ENCODE measurements at places on chromosomes 12 and 14. TPM values are rescaled to one million over a fixed set of nuclear protein-coding genes. Genes with fewer than 3 reads are reported as not detected.
A peak's percentile ranks its signal among the peaks of the same experiment; 100 is the strongest.

DNA sequence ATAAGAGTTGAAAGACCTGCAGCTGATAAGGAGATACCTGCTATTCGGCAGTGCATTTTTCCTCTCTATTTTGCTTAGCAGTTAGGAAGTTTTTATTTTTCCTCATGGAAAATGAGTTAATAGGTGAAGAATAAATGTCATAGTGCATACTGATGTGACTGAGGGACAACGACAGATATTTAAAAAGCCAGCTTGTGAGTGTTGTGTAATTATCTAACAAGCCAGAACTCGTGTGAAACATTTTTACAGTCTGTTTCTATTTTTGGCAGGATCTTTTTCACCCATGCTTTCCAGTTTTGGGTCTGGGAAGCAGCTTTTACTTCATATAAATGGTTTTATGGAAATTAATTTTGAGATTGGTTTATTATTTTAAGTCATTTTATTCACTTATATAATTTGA, 2.9 kb downstream of the FBXO34 start:
- no peak overlapping the region for H3K4me3 ChIP-seq
- DNase-seq, result no peak
- H3K36me3 ChIP-seq, result no peaks in the 10 kb centered on the region
- H3K4me1 ChIP-seq, result peaks cover 18% of the 10 kb centered on the region
- H3K27ac ChIP-seq, result no peak overlapping the region

- peaks cover 44% of the 10 kb centered on the region for H3K4me1 ChIP-seq
- peak overlapping the region; percentile 93 for H3K27ac ChIP-seq
- H3K36me3 ChIP-seq, result no peaks in the 10 kb centered on the region
- no peak for DNase-seq
These were observed 67.5 kb downstream of the ETV6 start for GRCh38 chr12:11716794-11717518.

Gene CLEC4D
- not detected for total RNA-seq

DNA sequence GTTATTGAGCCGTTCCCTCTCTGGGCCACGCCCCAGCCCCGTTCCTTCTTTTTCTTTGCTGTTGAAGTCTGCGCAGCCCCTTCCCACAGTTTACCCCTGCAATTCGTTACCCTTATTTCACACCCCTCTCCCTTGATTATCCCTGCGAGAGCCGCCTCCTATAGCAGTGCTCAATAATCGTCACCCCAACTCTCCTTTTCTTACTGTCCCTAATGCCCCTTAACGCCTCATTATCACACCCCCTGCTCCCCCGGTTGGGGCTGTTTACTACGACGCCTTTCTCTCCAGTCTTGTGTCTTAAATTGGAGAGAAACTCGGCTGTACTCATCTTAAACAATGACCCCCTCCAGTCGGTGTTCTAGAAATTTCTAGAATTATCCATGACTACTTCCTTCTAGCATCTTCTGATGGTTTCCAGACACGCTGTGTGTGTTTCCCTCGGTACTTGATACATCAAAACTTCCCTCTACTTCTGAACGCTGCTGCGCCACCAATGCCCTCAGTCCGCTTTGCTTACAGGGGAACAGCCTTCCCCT, 713 bp upstream of the FBXL14 start:
- H3K4me3 ChIP-seq, result peak overlapping the region; percentile 75
- peaks cover 5% of the 10 kb centered on the region for H3K36me3 ChIP-seq

- H3K36me3 ChIP-seq, result no peaks in the 10 kb centered on the region
- no peaks in the 10 kb centered on the region for H3K27me3 ChIP-seq
- H3K27ac ChIP-seq, result no peak overlapping the region
- H3K4me3 ChIP-seq, result no peak overlapping the region
- no peak for DNase-seq
These were observed 5.4 kb downstream of the LMO3 start for GRCh38 chr12:16600525-16600924.

Gene TAC3
- not detected for total RNA-seq

- H3K27ac ChIP-seq, result no peak within 1 kb of the TSS
- H3K4me3 ChIP-seq, result no peak within 1 kb of the TSS
- DNase-seq, result no peak
- no peaks in the 10 kb centered on the region for H3K4me1 ChIP-seq
These were observed at the start of gene CCER1 for GRCh38 chr12:90954921-90955320. Gene CCER1 (minus strand): TSS chr12:90955176. CDS start chr12:90954742, 434 bp downstream.

DNA sequence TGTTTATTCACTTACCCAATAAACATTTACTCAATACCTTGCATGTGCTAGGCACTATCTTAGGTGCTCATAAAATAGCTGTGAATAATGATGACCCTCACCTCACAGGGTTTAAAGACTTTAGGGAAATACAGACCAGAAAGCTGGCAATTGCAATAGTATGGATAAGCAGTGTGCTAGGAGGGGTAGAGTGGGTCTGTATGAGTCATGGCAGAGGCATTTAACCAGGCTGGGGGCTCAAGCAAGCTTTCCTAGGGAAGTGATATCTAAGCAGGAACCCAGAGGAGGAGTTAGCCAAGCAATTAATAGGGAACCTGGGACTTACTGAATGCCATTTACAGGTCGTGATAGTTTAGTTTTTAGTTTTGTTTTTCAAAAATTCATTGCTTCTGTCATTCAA, 123.9 kb upstream of the CCDC198 start:
- no peak overlapping the region for H3K4me3 ChIP-seq
- no peak for DNase-seq
- H3K36me3 ChIP-seq, result no peaks in the 10 kb centered on the region
- H3K27ac ChIP-seq, result no peak overlapping the region
- no peaks in the 10 kb centered on the region for H3K4me1 ChIP-seq
- no peaks in the 10 kb centered on the region for H3K27me3 ChIP-seq

DNA sequence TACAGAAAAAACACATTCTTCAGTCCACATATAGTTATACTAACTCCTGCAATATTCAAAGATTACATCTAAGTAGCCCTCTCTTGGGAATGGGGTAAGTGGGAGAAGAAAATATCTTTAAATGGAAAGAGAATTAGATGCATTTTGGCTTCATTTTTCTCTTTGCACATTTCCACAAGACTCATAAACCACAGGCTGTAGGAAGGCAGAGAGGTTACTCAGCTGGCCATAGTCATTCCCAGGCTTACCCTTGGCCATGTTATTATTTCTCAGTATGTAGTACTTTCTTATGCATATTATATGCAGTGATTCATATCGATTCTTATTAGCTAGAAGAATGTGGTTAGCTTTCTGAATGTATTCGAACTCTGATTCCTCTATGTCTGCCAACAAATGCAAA, 92.2 kb downstream of the PTPRR start:
- H3K27ac ChIP-seq, result no peak overlapping the region
- peaks cover 21% of the 10 kb centered on the region for H3K27me3 ChIP-seq
- peaks cover 13% of the 10 kb centered on the region for H3K4me1 ChIP-seq
- no peaks in the 10 kb centered on the region for H3K36me3 ChIP-seq

DNA sequence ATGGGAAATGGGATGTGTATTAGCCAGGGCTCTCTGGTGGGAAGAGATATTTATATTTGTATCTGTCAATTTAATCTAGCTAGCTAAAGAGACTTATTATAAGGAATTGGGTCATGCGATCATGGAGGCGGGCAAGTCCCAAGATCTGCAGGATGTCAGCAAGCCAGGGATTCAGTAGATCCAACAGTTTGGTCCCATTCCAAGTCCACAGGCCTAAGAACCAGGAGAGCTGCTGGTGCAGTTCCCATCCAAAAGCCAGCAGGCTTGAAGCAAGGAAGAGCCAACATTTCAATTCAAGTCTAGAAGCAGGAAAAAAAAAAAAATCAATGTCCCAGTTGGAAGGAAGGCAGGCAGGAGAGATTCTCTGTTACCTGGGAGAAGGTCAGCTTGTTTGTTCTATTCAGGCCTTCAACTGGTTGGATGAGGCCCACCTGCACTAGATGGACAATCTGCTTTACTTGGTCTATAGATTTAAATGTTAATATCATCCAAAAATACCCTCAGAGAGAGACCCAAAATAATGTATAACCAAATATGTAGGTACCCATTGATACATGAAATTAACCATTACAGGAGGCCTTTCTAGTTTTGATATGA, 60.7 kb upstream of the BCAT1 start:
- no peak overlapping the region for H3K27ac ChIP-seq
- no peak for DNase-seq
- no peaks in the 10 kb centered on the region for H3K36me3 ChIP-seq
- H3K4me3 ChIP-seq, result no peak overlapping the region
- peaks cover 3% of the 10 kb centered on the region for H3K27me3 ChIP-seq

DNA sequence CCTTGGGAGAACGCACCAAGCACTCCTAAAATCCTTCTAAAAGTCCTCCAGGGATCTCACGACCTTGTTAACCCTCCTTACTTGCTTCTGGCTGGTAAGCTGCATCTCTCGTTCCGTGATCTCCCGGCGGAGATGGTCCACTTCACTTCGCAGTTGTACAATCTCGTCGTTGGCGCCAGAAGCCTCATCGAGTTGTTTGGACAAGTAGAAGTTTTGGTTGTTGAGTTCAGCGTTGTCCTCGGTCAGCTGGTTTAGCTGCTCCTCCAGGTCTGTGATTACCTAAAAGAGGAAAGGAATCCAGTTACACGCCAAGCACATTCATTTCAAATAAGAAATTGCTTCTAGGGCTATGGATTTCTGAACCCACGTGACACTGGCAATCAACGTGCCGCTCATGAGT, 67.1 kb downstream of the PRKAB1 start:
- H3K4me1 ChIP-seq, result no peaks in the 10 kb centered on the region
- no peaks in the 10 kb centered on the region for H3K27me3 ChIP-seq
- peaks cover 20% of the 10 kb centered on the region for H3K36me3 ChIP-seq
- H3K4me3 ChIP-seq, result no peak overlapping the region
- no peak for DNase-seq
- H3K27ac ChIP-seq, result no peak overlapping the region

Gene KRT7
- 27.9 TPM for total RNA-seq

DNA sequence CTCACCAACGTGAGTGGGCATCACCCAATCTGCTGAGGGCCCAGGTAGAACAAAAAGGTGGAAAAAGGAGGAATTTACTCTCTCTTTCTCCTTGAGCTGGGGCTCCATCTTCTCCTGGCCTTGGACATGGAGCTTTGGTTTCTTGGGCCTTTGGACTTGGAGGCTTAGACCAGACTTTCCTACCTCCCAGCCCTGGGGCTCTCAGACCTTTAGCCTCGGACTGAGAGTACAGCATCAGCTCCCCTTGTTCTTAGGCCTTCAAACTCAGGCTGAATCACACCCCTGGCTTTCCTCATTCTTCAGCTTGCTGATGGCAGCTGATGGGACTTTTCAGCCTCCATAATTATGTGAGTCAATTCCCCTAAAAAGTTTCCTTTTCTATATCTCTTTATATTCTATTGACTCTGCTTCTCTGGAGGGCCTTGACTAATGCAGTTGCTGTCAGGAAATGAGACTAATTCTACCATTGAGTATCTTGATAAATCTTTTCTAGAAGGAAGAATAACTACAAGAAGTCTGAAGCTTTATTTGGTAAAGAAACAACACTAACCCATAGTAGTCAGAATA, 15.9 kb upstream of the CLEC4E start:
- no peaks in the 10 kb centered on the region for H3K4me1 ChIP-seq
- DNase-seq, result no peak
- no peaks in the 10 kb centered on the region for H3K27me3 ChIP-seq
- no peaks in the 10 kb centered on the region for H3K36me3 ChIP-seq
- no peak overlapping the region for H3K27ac ChIP-seq
- no peak overlapping the region for H3K4me3 ChIP-seq

DNA sequence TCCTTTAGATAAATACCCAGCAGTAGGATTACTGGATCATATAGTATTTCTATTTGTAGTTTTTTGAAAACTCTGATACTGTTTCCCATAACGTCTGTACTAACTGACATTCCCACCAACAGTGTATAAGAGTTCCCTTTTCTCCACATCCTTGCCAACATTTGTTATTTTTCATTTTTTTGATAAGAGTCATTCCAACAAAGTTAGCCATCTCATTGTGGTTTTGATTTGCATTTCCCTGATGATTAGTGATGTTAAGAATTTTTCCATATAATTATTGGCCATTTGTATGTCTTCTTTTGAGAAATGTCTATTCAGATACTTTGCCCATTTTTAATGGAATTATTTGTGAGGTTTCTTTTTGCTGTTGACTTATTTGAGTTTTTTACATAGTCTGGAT, 486.0 kb downstream of the FLRT2 start:
- DNase-seq, result no peak
- H3K4me1 ChIP-seq, result no peaks in the 10 kb centered on the region
- no peaks in the 10 kb centered on the region for H3K36me3 ChIP-seq
- peak overlapping the region; percentile 50 for H3K27ac ChIP-seq
- H3K27me3 ChIP-seq, result no peaks in the 10 kb centered on the region

Gene RAD51AP1
- total RNA-seq, result 2.2 TPM

DNA sequence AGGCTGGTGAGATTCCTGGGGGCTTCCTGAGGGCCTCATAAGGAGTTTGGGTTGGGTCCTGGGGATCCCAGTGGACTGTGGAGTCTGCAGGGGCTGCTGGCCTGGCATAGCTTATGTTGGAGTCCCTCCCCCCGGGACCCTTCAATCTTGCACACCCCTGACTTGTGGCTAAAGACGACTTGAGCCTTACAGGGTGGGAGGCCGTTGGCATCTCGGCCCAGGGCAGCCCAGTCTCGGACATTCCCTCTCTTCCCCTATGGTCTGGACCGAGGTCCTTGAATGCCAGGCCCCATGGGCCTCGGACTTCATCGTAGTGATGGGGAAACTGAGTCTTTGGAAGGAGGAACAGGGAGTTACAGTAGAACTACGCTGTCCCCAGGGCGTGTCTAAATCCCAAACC, 12.5 kb downstream of the RTL1 start:
- no peak overlapping the region for H3K4me3 ChIP-seq
- no peaks in the 10 kb centered on the region for H3K27me3 ChIP-seq
- no peaks in the 10 kb centered on the region for H3K4me1 ChIP-seq

Gene CCDC92
- 29.5 TPM for total RNA-seq

- H3K27ac ChIP-seq, result no peak overlapping the region
- no peaks in the 10 kb centered on the region for H3K27me3 ChIP-seq
- no peak overlapping the region for H3K4me3 ChIP-seq
These were observed 185.7 kb upstream of the GRIN2B start for GRCh38 chr12:14167005-14167628.

DNA sequence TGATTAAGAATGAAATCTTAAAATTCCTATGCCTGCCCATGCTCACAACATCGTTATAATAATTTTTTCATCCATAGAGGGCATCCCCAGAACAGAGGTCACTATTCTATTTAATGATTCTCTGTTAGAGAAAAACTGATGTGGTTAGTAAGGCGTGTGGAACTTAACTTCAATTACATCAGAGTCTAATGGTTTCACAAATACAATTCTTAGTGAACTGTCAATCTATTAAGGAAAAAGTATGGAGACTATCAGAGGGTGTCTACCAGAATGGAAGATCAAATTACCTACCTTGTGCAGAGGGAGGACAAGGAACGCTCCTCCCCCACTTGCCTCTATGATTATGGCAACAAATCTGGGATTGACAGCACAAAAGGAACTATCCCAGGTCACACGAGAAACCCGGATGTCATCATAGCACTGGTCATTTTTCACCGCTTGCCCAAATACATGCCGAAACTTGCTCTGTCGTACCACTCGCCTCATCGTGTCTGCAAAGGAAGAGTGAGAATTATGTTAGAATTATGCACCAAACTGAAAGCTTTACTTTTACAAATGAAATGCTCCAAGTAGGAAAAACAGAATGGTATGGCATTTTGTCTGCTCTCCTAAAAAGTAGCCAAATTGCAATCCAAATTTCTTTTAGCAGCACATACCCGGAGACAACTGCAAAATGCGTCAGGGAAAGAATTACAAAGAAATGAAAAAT, 30.3 kb downstream of the CORO1C start:
- H3K27me3 ChIP-seq, result no peaks in the 10 kb centered on the region
- peaks cover 47% of the 10 kb centered on the region for H3K4me1 ChIP-seq
- H3K4me3 ChIP-seq, result no peak overlapping the region
- no peak for DNase-seq
- H3K27ac ChIP-seq, result peak overlapping the region; percentile 64

Gene ADCY4
- total RNA-seq, result 17.7 TPM

GRCh38 chr12:22525426-22525825, 18.9 kb downstream of the C2CD5 start:
- no peak overlapping the region for H3K27ac ChIP-seq
- no peak overlapping the region for H3K4me3 ChIP-seq
- H3K36me3 ChIP-seq, result peaks cover 12% of the 10 kb centered on the region
- H3K27me3 ChIP-seq, result no peaks in the 10 kb centered on the region

Gene CLEC1A
- under 0.01 TPM for total RNA-seq

Gene TSPAN31
- total RNA-seq, result 41.6 TPM

Measured in osteoblast (primary cell).